ENCODE measurements at places on chromosomes 1 and 21.

GRCh38 chr1:45887156-45887842 is 83.9 kb downstream of the MAST2 start:
- DNase-seq, result no peak

GRCh38 chr1:1434131-1434823 is 1.2 kb upstream of the VWA1 start:
- DNase-seq, result no peak

- no peak for DNase-seq
Observed at GRCh38 chr1:7069931-7070330, 284.7 kb downstream of the CAMTA1 start.

GRCh38 chr1:203682473-203683383 is 56.1 kb downstream of the ATP2B4 start:
- DNase-seq, result no peak

DNA sequence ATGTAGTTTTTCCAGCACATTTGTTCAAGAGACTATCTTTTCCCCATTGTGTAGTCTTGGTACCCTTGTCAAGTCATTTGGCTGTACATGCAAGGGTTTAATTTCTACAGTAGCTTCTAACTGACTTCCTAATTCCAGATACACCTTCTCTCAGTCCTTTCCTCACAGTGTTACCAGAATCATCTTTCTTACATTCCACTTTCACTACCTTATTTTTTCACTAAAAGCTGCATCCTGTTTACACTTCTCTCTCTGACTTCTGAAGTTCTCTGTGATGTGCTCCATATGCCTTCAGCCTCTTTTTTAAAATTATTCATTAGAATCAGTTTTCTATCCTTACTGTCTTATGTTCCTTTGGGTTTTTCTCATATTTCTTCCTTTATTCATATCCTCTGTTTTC is 57.1 kb upstream of the RWDD3 start:
- DNase-seq, result no peak

GRCh38 chr1:75632350-75632949 is 21.5 kb upstream of the SLC44A5 start:
- no peak for DNase-seq

GRCh38 chr1:230861970-230862595 is 6.2 kb downstream of the C1orf198 start:
- no peak for DNase-seq

DNA sequence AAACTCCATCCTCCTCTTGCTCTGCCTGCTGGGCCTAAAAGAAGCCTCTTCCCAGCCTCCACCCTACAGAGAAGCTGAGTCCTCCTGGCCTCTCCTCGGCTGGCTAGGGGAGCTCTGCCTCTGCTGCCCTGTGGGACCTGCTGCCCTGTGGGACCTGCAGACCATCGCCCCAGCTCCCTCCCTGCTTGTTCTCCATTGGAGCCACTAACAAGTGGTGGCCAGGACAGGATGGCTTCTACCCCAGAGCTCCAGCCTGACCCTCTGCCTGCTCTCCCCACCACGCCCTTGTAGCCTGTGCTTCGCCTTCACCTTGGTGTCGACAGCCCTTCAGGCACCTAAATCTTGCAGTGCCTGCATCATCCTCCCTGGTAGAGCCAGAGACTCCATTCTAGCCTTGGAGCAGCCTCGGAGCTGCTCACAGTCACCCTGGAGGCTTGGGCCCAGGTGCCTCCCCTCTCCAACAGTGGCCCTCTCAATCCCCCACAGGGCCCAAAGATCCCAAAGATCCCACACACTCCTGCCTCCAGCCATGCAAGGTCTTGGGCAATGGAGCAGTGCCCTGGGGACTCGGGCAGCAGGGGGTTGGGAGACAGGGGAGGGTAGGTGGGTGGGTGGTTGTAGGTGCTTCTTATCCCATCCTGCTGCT is 3.0 kb downstream of the EPS8L3 start:
- DNase-seq, result no peak

- no peak for DNase-seq
Observed at GRCh38 chr1:233993651-233994050, 89.2 kb downstream of the SLC35F3 start.

DNA sequence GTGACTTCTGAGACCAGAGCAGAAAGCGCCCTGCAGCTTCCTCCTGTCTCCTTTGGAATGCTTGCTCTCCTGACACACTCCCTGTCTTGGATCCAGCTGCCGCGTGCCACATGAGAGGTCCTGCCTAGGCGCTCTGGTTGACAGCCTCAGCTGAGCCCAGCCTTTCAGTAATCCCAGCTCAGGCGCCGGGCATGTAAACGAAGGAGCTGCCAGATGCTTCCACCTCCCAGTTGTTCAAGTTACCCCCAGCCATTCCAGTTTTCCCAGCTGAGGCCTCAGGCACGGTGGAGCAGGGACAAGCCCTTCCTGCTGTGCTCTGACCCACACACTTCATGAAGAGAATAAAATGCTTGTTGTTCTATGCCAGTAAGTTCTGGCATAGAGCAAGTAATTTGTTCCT is 14.3 kb upstream of the CD34 start:
- DNase-seq, result no peak

DNA sequence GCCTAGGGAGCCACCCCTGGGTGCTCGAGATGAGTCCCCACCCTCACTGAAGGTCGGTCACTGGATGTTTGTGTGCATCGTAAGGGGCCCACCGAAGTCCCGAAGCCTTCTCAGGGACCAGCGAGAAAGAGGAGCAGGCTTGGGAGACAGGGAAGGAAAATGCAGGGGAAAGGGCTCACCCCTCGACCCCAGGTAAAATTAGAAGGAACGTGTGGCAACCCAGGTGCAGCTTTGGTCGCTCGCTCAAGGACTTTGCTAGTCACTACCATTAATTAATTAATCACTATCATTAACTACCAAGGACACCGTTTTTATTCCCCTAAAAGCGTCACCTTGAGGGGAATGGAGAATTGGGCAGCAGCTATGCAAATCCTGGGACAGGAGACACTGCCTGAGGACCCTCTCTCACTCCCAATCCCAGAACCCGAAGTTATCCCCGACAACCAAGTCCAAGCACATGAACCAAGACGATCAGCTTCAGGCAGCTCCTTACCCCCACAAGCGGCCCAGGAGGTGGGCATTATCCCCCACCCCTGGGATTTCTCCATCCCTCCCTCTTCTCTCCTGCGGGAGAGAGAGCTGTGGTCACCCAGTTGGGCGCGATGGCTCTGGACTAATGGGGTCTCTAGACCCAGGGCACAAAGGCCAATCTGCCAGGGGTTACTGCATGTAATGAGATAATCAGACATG is 4.2 kb upstream of the SIM2 start:
- no peak for DNase-seq

DNA sequence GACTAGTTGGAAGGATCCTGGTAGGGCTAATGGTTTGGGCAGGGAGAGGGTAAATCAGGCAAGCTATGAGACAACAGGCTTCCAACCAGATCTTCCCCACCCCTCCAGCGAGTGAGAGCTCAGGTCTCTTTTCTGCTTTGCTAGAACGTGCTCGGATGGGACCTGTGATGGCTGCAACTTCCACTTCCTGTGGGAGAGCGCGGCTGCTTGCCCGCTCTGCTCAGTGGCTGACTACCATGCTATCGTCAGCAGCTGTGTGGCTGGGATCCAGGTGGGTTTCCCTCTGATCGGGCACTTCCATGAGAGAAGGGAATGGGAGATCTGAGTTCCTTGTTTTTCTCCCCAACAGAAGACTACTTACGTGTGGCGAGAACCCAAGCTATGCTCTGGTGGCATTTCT is 14.0 kb upstream of the SARS1 start:
- DNase-seq, result no peak

GRCh38 chr1:63955370-63956145 is 181.7 kb downstream of the ROR1 start:
- no peak for DNase-seq

GRCh38 chr1:1420654-1421141 is 378 bp downstream of the ANKRD65 start:
- no peak for DNase-seq

- no peak for DNase-seq
Observed at GRCh38 chr1:66197785-66198184, 336.2 kb upstream of the SGIP1 start.

GRCh38 chr21:34695434-34695833 is 26.6 kb downstream of the CLIC6 start:
- no peak for DNase-seq

- no peak for DNase-seq
Observed at GRCh38 chr1:230632273-230632873, 9.9 kb upstream of the COG2 start.

- DNase-seq, result no peak
Observed at GRCh38 chr1:115869064-115869463, 28.1 kb upstream of the NHLH2 start.

- no peak for DNase-seq
Observed at GRCh38 chr1:14949836-14950713, 203.5 kb upstream of the TMEM51 start.

GRCh38 chr1:54394104-54394503 is 12.1 kb downstream of the SSBP3 start:
- no peak for DNase-seq

DNA sequence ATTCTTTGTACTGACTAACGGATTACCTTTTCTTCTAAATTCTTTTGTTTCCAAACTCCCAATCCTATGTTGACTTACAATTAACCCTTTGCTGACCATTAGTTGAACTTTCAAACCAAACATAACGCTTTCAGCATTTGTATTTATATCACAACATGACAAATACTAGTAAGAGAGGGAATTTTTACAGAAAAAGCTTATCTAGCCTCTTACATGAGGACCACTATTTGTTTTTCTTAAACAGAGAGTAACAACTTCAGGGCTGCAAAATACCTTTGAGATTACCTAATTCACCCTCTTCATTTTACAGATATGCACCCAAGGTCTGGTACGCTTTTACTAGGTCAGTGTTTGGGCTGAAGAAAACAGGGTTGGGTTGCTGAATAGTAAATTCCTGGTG is 45.0 kb upstream of the CXADR start:
- no peak for DNase-seq

DNA sequence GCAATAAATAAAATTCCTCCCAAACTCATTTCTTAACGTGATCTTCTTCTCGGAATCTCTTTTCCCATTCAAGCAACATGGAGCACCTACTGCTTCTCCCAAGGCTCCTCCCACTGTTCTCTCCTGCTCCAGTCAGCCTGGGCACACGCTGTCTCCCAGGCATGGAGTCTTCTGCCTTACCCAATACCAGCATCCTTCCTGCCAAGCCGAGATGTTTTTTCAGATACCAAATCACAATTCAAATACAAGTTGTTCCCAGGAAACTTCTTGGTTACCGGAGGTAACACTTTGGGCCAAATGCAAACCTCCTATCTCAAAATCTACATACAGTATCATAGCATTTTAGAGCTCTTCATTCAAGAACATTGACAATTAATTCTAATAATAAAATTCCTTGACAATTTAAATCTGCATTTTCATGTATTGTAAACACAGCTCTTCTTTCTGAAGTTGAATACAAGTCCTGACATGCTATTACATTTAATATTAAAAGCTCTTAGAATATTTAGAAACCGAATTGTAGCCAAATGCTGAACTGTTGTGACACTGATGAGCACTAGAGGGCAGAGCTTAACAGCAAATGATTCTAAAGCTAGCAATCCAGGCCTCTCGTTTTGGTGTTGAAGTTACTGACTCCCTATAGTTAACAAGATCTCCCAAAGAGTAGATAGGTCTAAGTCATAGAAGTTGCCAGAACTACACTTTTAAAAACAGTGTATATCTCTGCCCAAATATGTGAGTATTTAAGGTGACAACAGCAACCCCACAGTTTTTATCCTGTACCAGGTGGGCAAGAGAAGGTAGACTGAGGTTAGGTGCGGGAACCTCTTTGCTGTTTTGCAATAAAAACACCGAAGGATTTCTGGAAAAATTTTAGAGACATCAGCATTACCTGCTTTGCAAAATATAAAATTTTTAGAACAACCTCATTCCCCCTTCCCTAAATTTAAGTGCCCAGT is 52.3 kb downstream of the BCAR3 start:
- DNase-seq, result no peak

DNA sequence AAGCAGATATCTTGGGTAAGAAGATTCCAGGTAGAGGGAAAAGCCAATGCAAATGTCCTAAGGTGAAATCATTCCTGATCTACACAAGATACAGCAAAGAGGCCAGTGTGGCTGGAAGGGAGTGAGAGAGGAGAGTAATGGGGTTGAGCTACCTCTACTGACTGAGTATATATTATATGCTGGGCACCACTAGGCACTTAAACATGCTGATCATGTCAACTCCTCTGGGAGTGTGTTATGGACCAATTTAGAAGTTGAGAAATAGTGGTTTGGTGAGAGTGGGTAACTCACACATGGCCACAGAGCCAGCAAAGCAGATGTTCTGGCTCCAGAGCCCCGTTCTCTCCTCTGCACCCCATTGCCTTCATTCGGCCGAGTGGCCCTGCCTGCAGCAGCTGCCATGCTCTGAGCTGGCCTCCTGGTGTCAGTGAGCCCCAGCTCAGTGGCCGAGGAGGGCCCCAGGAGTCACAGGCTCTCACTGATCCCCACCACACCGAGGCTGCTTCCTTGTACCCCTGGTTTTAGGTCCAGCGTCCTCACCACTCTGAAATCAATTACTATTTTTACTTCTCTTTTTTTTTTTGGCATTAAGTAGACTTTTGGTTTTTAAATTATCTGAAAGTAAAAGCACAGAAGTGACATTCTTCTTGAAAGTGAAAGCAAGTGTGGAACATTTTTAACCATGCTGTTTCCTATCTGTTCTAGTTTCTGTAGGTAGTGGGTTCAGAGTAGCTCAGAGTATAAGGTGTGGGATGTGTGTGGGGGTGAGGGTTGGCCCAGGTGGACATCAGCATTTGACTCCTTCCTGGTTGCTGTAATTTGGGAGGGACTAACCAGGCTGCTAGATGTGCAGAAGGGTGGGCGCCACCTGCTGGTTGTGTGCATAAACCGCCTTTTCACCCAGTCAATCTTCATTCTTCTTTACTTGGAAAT is 45.8 kb upstream of the CRNN start:
- peak; percentile 29 for DNase-seq

DNA sequence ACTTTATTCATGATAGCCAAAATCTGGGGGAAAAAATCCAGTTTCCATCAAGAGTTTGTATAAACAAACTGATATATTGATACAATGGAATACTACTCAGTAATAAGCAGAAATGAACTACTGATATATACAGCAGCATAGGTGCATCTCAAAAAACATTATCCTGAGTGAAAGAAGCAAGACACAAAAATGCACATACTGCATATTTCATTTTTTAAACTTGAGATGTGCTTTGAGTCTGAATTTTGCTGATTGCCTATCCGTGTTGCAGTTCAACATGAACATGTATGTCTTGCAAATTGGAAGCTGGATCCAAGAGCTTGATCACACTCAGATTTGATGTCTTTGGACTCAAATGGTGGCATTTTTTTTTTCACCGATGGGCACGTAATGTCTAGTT is 132.4 kb downstream of the TSEN15 start:
- DNase-seq, result no peak

DNA sequence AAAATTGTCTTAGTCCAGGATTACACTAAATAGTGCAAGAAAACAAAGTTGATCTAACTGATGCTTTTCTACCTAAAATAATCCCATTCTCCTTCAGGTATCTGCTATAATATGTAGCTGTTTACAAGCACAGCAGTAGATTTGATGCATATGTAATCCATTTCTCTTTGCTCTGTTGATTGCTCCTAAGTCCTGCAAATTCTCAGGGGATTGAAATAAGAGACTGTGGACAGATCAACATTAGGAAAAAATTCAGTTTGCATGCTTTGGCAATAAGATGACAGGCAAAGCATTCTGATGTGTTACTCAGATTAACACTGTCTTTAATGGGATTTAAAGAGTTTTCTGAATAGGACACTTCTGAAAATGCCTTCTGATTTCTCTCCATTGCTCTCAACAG is 34.7 kb downstream of the RNF11 start:
- no peak for DNase-seq

GRCh38 chr1:227774821-227775661 is 39.8 kb downstream of the SNAP47 start:
- no peak for DNase-seq
